ENCODE measurements at places on chromosomes 11 and 22.
A peak's percentile ranks its signal among the peaks of the same experiment; 100 is the strongest.

- DNase-seq: no peak
Observed at GRCh38 chr11:93895106-93895862, 44.9 kb upstream of the VSTM5 start.

DNA sequence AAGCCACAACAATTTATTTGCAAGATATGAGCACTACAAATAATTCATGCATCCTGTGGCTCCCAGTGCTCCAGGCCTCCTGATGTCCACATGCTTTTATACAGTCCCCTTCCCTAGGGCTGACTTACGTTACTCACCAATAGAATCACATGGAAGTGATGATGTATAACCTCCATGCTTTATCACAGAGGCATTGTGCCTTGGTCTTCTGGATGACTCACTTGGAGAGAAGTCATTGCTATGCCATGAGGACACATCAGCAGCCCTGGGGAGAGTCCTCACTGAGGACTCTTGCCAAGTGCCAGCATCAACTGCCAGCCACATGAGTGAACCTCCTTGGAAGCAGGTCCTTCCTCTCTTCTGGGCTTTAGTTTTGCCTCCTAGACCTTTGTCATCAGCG, 22.0 kb upstream of the IGSF9B start:
- DNase-seq: no peak

DNA sequence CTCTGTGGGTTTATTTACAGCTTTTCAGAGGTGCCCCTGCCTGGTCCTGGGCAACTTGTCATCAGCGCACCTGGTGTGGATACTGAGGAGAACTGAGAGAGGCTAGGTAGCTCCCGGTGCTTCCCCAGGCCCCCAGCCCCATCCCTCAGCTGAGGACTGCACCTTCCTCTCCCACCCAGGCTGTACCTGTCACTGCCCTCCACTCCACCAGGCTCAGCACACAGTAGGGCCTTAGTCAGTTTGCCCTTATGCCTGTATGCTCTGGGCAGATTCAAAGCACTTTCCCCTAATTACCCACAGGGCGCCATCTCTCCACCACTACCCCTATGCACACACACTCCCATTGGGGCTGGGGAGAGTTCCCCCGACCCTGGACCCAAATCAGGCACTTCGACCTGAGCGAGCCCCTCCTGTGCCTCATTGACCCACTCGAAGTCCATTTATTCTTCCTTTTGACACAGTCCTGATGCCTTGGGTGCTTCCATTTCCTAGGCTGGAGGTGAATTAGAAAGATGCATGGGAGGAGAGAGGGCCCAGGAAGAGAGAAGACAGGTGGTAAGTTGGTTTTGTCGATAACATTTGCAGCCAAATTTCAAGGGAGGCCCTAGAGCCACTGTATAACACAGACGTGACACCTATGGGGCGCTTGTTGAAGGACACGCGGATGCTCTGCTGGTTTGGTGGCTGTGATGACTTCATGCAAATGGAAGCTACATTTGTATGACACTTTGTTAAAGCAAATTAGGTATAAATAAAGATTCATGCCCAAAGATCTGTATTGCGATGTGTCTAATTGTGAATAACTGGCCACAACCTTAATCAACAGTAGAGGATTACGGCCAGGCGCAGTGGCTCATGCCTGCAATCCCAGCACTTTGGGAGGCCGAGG, 13.8 kb upstream of the PICK1 start:
- DNase-seq: no peak

DNA sequence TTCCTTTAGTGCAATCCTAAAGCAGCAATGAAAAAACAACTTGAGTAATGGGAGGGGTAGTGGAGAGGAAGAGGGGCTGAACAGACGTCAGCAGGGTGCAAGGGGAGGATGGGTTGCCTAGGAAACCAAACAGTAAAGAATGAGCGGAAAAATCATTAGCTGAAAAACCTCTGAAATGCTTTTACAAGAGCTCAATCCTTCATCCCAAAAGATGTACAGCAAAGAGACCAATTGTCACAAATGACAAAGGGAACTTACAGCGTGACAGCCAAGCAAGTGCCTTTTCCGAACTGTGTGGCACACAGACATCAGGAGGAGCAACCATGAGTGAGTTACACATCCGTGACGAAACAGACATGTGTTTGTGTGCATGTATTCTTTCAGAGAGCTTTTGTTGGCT, 104.6 kb downstream of the SIK3 start:
- no peak for DNase-seq

GRCh38 chr11:113705871-113706655, at the start of gene TMPRSS5:
Gene TMPRSS5, minus strand, starts transcription at chr11:113706308. Its CDS starts 84 bp downstream, at chr11:113706224.
- no peak for DNase-seq

GRCh38 chr22:37552524-37553163, 7.6 kb upstream of the CDC42EP1 start:
- no peak for DNase-seq

GRCh38 chr11:66068154-66068821, 1.8 kb upstream of the PACS1 start:
- DNase-seq: peak; percentile 70

- DNase-seq: no peak
Observed at GRCh38 chr11:3115321-3115720, 49.8 kb downstream of the OSBPL5 start.

- no peak for DNase-seq
Observed at GRCh38 chr11:94635072-94635471, 67.9 kb downstream of the PIWIL4 start.

DNA sequence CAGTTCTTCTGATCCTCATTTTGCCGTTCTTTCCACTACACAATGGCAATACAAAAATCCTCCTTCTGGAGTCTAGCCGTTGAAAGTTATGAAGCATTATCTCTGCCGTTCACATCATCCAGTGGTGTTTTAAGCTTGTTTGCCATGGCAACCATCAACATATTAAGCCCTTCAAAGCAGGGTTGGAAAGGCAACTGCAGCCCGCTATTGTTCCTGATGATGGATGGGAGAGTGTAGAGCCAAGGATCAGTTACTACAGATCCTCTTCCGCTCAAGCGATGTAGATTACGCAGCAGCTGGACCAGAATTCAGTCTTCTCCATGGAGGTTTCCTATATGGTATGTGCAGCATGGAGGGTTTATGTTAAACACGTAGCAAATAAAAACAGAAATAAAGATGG, 352.7 kb downstream of the NTM start:
- no peak for DNase-seq

DNA sequence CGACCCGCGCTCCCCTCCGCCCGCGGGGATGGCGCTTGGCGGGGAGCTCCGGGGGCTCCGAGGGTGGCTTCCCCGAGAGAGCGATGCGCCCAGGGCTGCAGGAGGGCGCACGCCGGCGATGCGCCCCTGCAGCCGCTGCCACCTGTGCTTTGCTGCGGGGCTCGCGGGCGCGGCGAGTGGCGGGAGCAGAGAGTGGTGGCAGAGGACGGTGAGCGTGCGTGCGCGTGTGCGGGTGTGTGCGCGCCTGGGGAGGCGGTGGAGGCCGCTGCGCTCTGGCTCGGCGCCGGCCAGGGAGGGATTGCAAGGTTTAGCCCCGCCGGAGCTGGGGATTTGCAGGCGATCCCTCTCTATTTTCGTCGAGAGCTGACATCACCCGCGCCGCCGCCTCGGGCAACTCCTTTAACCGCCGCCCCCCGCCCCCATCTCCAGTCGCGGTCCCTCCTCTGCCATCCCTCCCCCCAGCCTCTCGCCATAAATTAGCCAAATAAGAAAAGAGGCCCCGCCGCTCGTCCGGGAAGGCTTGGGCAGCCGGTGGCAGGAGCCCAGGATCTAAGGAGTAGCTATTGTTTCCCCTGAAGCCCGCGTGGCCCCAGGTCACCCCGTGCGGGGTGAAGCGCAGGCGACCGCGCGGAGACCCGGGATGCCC, at the start of gene SLC1A2:
Gene SLC1A2, minus strand, starts transcription at position 375 of the 646 bp plus-strand sequence. CDS start 592 bp downstream, outside the sequence.
- no peak for DNase-seq

- DNase-seq: no peak
Observed at GRCh38 chr22:47571616-47572015, 809.2 kb downstream of the TBC1D22A start.

- no peak for DNase-seq
Observed at GRCh38 chr11:128476729-128477128, 110.6 kb downstream of the ETS1 start.

GRCh38 chr11:64892838-64893193, 14.4 kb upstream of the EHD1 start:
- no peak for DNase-seq

- no peak for DNase-seq
Observed at GRCh38 chr11:117070016-117070415, 28.2 kb downstream of the SIK3 start.

DNA sequence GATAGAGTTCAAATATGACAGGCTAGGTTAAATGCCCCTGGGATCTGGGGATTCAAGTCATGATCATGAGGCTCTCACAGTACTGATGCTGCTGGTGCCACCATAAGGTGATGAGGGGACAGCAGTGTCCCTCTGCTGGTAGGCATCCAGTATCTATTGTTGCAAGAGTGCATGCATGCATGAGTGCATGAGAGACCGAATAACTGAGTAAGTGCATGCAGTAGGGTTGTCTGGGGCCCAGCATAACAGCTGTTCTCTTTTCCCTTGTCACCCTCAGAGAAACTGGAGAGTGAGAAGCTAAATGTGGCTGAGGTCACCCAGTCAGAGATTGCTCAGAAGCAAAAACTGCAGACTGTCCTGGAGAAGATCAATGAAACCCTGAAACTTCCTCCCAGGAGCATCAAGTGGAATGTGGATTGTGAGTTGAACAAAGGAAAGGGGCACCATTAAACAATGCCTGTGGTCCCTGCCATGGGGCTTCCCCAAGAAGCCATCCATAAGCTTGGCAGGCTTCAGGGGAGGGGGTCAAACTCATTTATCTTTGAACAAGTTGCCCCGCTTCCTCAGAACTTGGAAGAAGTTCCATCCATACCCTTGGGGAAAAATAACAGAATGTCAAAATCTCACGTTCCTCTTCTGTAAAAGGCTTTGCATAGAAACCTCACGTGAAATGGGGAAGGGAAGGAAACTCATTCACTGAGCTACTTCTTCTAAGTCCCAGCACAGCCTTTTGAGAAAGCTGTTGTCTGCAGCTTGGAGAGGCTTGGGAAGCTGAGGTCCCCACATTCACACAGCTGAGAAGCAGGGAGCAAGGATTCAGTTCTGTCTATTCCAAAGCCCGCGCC, 119.0 kb downstream of the PARVA start:
- DNase-seq: no peak

- peak; percentile 85 for DNase-seq
Observed at GRCh38 chr22:50474710-50475651, at the start of gene SBF1. Gene SBF1, minus strand, starts transcription at chr22:50475035. Its CDS starts 195 bp downstream, at chr22:50474840.

DNA sequence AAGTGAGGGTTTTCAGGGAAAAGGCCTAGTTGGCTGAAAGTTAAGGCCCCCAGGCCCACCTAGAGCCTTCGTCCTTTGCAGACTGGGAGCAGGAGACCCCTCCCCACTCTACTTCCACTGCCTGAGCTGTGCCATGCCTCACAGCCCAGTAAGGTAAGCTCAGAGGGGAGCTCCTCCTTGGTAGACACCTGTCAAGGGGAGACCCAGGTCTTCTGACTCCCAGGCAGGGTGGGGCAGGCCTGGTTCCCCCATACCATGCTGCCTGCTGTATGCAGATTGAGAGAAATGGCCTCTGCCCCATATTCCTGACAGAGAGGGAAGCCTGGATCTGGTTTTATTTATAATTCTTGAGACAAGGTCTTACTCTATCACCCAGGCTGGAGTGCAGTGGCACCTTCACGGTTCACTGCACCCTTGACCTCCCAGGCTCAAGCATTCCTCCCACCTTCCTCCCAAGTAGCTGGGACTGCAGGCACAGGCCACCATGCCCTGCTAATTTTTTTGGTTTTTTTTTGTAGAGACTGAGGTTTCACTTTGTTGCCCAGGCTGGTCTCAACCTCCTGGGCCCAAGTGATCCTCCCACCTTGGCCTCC, 697 bp downstream of the RAB36 start:
- no peak for DNase-seq

GRCh38 chr11:120017582-120018150, 120.2 kb downstream of the TRIM29 start:
- no peak for DNase-seq

- DNase-seq: no peak
Observed at GRCh38 chr22:45192701-45193187, 29.0 kb downstream of the NUP50 start.

GRCh38 chr11:72331761-72332160, 87.8 kb upstream of the PHOX2A start:
- DNase-seq: no peak

DNA sequence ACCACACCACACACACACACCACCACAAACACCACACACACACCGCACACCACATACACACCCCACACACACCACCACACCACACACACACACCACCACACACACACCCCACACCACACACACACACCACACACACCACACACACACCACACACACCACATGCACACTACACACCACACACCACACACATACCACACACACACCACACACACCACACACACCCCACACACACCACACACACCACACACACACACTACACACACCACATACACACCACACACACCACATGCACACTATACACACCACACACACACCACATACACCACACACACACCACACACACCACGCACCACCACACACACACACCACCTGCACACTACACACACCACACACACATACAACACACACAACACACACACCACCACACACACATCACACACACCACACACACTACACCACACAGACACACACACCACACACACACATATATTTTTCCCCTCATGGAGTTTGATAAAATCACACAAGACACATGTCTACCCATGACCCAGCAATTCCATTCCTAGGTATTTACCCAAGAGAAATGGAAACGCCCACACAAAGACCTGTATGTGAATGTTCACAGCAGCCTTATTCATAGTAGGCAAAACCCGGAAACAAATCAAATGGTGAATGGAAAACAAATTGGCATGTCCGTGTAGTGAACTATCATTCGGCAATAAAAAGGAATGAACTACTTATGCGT, 14.3 kb downstream of the CD5 start:
- no peak for DNase-seq

GRCh38 chr11:100419518-100419917, 267.6 kb upstream of the ARHGAP42 start:
- DNase-seq: no peak

DNA sequence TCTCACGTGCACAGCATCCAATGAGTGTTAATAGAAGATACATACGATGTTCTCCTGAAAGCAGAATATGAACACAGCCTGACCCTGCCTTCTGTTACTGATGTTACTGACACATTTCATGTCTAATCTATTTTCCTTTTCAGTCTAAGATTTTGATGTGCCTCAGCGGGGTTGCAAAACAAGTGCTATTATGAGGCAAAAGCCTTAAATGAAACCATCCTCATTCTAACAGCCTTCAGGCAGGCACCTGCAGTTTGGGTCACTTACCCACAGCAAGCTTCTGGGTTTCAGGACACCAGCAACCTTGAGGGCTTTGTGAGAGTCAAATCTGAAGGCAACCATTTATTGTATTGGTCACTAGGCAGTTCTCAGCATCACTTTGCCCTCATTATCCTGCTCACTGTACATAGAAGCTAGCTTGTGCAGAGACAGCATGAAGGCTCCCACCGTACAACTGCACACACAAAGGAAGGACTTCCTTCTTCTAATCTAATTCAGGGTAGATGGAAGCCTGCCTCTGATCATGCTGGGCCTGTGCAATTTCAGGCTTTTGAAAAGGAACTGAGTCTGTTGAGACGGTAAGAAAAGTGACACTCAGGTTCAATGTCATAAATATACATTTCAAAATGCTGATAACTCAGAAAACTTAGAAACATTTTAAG, 183.2 kb upstream of the PITPNB start:
- no peak for DNase-seq

GRCh38 chr11:119441898-119442243, 18.9 kb upstream of the THY1 start:
- no peak for DNase-seq

GRCh38 chr22:47169801-47170140, 407.3 kb downstream of the TBC1D22A start:
- DNase-seq: no peak
